Activated T-helper 2 cell treated with anti-CD3 and anti-CD28 coated beads, Interferon-gamma antibody, Interleukin-2, Interleukin-4, amounts not matched to agents 10 μg/mL and 5 μg/mL and 100 μg/mL, durations not matched to agents 14 hours and 24 hours and 36 hours (primary cell): ENCODE measurements at places on chromosomes 5 and 9. TPM values are rescaled to one million over a fixed set of nuclear protein-coding genes. Genes with fewer than 3 reads are reported as not detected.

- DNase-seq, result no peak
- peaks cover 6% of the 10 kb centered on the region for H3K27me3 ChIP-seq
- no peak overlapping the region for H3K27ac ChIP-seq
- no peaks in the 10 kb centered on the region for H3K36me3 ChIP-seq
- H3K4me1 ChIP-seq, result no peaks in the 10 kb centered on the region
These were observed 64.4 kb downstream of the SNX18 start for GRCh38 chr5:54581831-54582548.

GRCh38 chr5:142053426-142054151 lies 40.8 kb upstream of the GNPDA1 start:
- no peak for DNase-seq
- no peaks in the 10 kb centered on the region for H3K36me3 ChIP-seq
- no peaks in the 10 kb centered on the region for H3K27me3 ChIP-seq
- peak overlapping the region; percentile 23 for H3K27ac ChIP-seq

GRCh38 chr9:112252194-112252593 lies 77.1 kb upstream of the SUSD1 start:
- H3K27ac ChIP-seq, result no peak overlapping the region
- H3K4me1 ChIP-seq, result peaks cover 26% of the 10 kb centered on the region
- H3K36me3 ChIP-seq, result peaks cover 51% of the 10 kb centered on the region

- H3K36me3 ChIP-seq, result no peaks in the 10 kb centered on the region
- no peak overlapping the region for H3K27ac ChIP-seq
- no peak for DNase-seq
- peaks cover 5% of the 10 kb centered on the region for H3K4me1 ChIP-seq
- no peak overlapping the region for H3K4me3 ChIP-seq
- no peaks in the 10 kb centered on the region for H3K27me3 ChIP-seq
These were observed 197.8 kb downstream of the HSPA4 start for GRCh38 chr5:133249593-133249992.

The DNAI1 gene
- not detected in 2 replicates for total RNA-seq
